ENCODE measurements at places on chromosomes 5 and 9.
A peak's percentile ranks its signal among the peaks of the same experiment; 100 is the strongest.

DNA sequence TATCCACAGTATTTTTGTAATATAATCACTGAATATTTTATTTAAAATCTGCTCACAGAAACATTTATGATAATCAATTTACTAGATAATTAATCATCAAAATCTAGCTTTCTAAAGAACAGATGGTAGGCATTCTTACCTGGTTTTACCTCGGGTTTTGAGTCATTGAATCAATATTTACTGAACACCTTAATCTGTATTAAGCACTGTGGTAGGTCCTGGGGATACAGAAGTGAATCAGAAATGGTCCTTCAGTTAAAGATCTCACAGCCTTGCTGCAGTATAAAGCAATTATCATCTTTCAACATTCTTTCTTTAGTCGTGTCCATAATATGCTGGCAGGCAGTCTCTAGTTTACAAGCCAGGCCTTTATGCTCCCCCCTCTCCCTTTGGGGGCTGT lies 2.0 kb upstream of the MEIKIN start:
- no peak for DNase-seq

- DNase-seq, result no peak
These were observed 550.1 kb upstream of the ZNF462 start for GRCh38 chr9:106312906-106313305.

DNA sequence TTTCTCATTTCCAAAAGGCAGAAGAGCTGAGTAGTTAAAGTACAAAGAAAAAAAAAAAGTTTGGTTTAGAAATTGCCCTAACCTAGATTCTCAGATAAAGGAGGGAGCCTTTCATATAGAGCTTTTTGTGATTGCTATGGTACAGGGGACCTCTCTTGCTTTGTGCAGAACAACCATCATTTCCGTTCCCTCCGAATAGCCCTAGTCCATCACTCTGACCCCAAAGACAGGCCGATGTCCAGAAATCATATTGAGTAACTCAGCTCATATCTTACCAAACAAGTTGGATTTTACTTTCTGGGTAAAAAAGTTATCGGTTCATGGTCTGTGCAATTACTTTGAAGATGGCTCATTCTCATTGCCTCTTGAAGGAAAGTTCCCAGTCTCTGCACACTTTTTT lies 36.7 kb upstream of the COL15A1 start:
- DNase-seq, result no peak

- DNase-seq, result peak; percentile 21
These were observed 38.8 kb downstream of the CARTPT start for GRCh38 chr5:71757590-71758543.

DNA sequence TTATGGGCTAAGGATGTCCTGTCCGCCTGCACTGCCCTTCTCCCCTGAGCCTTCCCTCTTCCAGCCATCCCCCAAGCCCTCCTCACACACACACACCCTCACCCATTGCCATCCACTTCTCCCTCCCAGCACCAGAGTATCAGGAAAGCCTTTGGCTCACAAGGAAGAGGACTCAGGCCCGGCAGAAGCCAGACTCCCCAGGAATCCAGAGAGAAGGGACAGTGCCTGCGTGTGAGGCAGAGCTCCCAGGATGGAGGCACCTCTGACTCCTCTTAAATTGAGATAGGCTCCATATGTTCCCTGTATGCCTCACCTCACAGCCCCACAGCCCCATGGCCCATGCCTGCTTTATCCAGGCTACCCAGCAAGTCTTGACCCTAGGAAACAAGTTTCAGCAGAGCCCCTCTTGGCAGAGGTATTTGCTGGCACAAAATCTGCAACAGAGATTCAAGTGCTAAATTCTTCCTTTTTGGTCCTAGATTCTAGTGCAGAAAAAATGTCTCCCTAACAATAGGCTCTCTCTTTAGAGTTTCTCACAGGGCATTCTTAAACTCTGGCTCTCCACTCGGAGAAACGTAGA lies 761 bp downstream of the IL17B start:
- DNase-seq, result no peak

DNA sequence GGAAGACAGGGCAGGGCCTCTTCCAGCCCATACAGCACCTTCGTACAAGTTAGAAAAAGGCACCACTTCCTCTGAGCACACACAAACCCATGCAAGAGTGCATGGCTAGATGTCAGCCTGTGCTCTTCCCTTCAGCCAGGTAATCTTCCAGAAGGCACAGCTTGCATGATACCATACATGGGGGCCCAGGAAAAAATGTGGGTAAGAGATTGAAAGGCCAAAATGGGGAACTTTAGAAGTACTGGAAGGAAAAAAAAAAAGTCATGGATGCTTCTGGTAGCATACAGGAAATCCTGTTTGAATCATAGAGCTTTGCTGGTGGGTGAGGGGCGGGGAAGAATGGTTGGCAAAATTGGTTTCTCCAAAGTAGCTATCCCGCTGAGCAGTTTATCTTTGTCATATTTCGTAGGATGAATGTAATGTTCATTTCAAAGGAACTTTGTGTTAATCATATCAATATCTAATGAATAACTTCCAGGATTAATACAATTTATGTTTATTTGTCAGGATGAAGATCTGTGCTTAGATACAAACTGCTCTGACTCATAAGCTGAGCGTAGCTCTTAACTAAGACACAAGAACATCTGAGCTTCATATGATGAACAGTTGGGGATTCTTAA lies 78.2 kb upstream of the MAP3K1 start:
- DNase-seq, result no peak

- DNase-seq, result no peak
These were observed 189.4 kb downstream of the CCDC192 start for GRCh38 chr5:127892467-127893207.

DNA sequence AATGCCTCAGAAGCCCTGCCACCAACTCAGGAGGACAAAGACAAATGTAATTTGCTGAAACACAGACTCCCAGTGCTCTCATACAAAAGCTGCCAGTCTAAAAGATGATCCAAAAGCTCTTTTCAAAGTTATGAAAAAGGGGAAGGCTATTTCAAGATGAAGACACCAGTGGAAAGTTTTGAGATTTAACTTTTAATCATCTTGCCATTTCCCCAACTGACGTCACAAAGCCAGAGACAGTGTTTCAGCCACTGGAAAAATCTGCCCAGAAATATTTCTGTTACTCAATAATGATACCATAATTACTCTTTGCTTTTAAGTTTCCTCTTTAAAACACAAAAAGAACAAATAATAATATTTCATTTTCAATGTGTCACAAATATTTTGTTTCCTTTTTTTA lies 20.9 kb downstream of the ENG start:
- no peak for DNase-seq

DNA sequence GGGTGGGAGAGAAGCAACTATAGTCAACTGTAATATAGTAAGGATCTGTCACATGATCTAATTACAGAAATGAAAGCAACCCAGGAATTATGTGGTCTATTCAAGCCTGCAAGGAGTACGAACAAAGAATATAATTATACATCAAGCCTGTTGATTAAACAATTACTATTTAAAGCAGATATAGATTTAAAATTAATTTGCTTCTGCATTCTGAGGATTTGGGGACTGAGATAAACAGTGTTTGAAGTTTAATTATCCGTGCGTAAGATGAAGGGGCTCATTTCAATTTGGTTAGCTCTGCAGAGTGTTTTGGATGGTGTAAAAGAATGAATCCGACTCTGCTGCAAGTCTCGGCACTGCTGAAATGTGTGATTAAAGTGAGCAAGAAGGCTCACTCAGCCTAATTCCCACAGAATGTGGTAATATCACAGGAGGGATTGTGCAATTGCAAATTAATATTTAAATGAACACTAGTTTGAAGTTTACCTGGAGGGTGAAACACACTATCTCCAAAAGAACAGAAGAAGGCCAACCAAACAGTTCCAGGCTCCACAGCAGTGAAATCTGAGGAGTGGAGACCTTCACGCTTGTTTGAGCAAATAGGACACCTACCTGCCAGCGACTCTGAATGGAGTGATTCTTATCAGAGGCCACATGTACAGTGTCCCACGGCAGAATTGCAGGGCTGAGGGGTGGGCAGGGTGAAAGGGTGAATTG lies 420.6 kb upstream of the SLC30A5 start:
- DNase-seq, result no peak

DNA sequence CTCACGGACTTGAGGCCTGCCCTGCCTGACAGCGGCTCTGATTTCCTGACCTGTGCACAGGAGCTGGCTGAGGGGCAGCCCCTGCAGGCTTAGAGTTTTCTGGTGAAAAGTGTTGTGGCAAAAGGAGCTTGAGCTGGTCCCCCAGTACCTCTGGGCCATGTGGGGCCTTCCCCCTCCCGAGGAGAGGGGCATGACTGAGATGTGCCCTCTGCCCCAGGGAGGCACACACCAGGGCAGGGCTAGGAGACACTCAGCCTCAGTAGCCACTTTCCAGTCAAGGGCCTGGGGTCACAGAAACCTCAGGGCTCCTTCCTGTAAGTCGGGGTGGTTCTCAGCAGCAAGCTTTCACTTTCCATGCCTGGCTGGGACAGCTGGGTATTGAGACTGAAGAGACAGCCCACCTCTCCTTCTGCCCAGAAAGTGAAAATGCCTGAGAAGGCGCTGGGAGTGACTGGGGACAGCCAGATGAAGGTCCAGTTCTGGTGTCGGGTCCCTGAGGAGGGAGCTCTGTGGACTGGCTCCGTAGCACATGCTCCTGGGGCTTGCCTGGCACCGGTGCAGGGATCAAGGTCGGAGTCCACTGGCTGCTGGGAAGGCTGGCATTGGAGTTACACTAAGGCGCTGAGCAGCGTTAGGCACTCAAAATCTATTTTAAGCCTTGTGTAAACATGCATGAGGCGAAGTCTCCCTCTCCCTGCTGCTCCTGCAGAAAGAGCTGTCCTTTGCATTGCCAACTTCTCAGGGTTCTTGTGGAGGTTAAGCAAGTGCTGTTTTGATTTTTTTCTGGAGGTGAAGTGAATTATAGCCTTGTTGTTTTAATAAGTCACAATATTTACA lies 394.9 kb downstream of the GADD45G start:
- peak; percentile 47 for DNase-seq

DNA sequence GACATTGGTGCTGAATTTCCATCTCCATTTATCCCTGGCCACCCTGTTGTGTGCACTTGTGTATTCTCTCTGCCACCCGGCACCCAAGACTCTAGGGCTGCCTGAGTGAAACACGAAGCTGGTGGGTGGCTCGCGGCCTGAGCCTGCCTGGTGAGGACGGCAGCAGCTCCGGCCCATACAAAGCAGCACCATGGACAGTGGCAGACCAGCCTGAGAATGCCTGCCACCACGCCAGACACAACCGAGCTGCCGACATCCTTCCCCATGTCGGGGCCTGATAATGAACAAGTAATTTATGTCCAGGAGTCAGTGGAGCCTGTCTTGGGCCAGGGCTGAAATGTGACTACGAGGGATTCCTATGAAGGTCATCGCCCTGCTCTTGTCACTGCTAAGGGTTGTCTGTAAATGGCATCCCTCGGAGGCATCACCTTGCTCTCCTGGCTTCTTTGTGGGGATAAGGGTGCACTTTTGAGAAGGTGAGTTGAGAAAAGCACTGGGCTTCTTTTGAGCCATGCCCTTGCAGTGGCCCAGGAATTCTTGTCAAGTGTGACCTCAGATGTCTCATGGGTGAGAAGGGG lies 175.7 kb downstream of the MELK start:
- DNase-seq, result no peak

GRCh38 chr9:121811140-121811539 lies 159.7 kb downstream of the DAB2IP start:
- no peak for DNase-seq

DNA sequence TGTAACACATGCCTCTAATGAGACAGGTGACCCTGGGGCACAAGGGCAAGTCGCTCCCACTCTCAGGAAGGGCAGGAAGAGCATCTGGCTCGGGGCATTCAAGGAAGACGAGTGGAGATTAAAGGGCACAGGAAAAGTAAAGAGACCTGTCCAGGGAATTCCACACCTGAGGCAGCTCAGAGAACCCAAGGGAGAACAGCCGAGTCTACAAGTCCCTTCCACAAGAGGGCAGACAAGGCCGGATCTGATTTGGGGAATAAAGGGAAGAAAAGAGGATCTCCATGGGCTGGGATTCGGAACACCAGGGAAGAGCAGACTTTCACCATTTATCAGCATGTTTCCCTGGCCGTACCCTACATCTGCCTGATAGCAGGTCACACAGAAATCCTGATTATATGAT lies 28.1 kb downstream of the GPX3 start:
- no peak for DNase-seq

DNA sequence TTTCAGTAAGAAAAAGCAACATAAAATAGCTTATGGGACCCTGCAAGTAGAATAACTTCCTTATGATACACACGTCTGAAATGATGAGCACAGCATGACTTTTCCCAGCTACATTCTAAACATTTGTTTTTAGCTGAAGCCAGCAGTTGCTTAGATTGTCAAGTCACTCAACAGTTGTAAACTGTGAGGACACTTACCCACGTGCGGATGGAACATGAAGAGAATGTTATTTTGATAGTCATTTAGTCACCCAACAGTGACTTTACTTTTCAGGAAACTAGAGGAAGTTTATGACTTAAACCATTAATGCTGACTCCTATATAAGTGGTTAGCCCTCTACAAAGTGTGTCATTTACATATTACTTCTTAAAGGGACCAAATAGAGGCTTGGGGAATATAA lies 3.0 kb downstream of the HACD4 start:
- no peak for DNase-seq

Data from stimulated activated CD4-positive, alpha-beta T cell treated with anti-CD3 and anti-CD28 coated beads, Interleukin-12 subunit alpha, Interleukin-12 subunit beta, amount 100 ng/mL, for 4 hours (primary cell).